ENCODE measurements at places on chromosomes 5 and 9.

DNA sequence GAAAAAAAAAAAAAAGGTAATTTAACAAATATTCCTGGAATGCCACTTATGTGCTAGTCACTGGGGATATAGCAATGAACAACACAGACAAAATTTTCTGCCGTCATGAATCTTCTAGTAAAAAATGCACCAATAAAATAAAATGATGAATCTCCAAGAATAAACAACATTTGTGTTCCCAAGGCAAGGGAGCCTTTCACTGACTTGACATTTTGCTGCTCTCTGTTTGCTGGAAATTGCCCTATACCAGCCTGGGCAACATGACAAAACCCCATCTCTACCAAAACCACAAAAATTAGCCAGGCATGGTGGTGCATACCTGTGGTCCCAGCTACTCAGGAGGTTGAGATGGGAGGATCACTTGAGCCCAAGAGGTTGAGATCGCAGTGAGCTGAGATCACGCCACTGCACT lies 64.5 kb upstream of the ERBIN start:
- no peak for DNase-seq

GRCh38 chr5:74212336-74212735 lies 428.2 kb downstream of the ENC1 start:
- no peak for DNase-seq

DNA sequence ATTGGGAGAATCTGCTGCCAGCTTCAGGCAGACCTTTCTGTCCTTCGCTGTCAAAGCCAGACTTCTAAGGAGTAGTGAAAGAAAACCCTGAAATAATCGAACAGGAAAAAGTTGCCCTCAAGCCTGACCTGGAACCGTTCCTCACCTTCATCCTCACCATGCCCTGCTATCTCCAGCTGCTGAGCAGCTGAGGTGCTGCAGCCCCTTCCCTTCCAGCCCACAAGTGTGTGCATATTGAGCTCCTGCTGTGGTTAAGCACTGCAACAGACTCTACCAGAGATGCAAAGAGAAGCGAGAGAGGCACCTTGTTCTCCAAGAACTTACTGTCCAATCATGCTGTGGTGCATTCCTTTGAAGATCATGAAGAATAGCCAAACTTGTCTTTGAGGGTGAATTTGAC lies 18.9 kb downstream of the BHMT2 start:
- no peak for DNase-seq

DNA sequence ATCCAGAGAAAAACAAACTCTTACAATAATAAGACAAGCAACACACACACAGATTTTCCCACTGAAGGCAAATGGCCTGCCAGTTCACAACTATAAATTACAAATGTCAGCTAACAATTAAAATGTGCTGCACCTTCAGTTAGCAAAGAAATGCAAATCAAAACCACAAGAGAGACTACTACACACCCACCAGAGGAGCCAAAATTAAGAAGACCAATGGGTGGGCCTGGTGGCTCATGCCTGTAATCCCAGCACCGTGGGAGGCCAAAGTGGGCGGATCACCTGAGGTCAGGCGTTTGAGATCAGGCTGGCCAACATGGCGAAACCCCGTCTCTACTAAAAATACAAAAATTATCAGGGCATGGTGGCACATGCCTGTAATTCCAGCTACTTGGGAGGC lies 15.1 kb upstream of the IPPK start:
- DNase-seq = no peak

DNA sequence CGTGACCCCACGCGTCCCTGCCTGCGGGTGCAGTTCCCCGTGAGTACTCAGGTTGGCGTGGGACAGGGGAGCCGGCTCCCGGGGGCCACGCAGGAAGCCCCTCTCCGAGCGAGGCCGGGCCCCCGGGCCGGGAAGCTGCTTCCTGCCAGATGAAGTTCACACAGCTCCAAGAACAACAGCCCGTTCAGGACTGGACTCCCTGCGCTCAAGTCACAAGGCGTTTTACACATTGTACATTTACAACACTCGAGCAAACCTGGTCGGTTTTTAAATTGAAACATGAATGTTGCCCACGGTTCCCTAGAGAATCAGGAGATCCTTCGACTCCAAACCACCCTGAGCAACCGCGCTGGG lies 22.4 kb downstream of the SLC9A3 start:
- no peak for DNase-seq
